ENCODE measurements at places on chromosomes 2 and 18.

GRCh38 chr2:25651782-25652455 lies 21.5 kb downstream of the DTNB start:
- no peak for DNase-seq

- DNase-seq: no peak
Observed at GRCh38 chr2:156363141-156363540, 30.6 kb upstream of the NR4A2 start.

DNA sequence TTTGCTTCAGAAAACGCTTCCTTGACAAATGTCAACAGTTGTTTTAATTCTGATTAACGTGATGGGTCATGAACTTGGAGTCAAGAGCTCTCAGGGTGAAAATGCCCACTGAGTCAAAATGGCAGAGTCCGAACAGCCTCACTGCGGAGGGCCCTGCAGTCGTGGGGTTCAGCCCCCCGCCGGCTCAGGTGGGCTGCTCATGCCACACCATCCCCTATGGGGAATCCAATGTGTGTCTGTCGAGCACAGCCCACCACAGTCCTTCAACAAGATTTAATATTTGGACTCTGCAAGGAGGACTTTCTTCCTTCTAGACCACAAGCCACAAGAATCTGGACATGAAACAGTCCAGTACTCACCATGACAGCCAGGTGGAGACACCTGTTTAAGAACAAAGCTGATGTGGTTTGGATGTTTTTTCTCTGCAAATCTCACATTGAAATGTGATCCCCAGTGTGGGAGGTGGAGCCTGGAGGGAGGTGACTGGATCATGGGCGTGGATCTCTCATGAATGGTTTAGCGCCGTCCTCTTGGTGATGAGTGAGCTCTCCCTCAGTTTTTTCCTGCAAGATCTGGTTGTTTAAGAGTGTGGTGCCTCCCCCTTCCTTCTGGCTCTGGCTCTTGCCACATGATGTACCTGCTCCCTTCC lies 201.0 kb downstream of the NDUFA10 start:
- DNase-seq: peak; percentile 35

- no peak for DNase-seq
Observed at GRCh38 chr2:237324405-237324831, 89.5 kb downstream of the COL6A3 start.

GRCh38 chr2:68052717-68053422 lies 9.9 kb downstream of the C1D start:
- no peak for DNase-seq

- DNase-seq: no peak
Observed at GRCh38 chr18:7147399-7147798, 29.8 kb upstream of the LAMA1 start.

GRCh38 chr2:212936572-212936971 lies 214.8 kb downstream of the IKZF2 start:
- no peak for DNase-seq

- DNase-seq: no peak
Observed at GRCh38 chr2:50929661-50930060, 102.3 kb downstream of the NRXN1 start.

- DNase-seq: no peak
Observed at GRCh38 chr2:218872645-218873358, 7.8 kb upstream of the WNT10A start.

DNA sequence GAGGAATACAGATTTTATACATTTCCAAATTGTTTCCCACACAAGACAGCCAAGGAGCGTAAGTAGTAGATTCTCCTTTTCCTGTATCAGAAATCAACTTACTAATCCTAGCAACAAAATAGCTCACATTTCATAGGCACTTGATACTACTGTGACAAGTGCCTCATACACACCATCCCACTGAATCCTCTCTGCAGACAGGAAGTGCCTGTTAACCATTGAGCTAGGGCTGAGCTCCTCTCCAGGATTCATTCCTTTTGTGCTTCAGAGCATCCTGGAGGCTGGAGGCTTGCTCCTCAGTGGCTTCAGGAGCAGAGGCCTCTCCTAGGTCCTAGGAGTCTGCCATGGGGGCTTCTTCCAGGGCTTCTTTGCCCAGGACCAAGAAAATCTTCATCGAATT lies 20.8 kb upstream of the ZNF396 start:
- DNase-seq: no peak

Data from NCI-H2081 (cell line).